NCI-H1092 (cell line): ENCODE measurements at places on chromosomes 7 and 10.

- DNase-seq: no peak
Observed at GRCh38 chr7:157041004-157041403, 30.5 kb upstream of the MNX1 start.

GRCh38 chr7:92133133-92133736 is 1.0 kb downstream of the CYP51A1 start:
- DNase-seq: no peak

DNA sequence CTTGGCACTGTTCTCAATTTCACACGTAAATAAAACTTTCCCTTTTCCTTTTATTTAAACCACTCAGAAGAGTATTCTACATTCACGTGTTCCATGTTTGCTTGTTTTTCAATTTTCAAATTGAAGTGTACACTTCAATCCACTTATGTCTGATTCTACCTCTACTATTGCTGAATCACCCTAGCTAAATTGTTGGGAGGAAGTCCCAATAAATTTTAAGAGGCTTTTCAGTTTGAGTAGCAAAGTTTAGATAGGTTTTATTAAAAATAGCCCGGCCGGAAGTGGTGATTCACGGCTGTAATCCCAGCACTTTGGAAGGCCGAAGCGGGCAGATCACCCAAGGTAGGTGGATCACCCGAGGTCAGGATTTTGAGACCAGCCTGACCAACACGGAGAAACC is 1414.7 kb upstream of the CELF2 start:
- DNase-seq: no peak

DNA sequence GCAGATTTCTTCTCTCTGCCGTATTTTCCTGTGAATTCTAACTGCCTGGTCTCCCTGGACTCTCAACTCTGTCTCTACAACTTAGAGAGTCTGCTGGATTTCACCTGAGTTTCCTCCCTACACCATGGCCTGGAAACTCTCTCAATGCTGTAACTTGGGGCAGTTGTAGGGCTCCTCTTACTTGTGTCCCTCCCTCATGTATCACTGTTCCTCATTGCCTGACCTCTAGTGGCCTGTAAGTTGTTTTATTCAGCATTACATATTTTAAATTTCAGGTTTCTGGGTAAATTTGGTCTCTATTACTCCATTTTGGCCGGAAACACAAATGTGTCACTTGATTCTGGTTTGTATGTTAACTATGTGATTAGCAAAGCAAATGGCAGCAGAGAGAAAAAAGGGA is 70.9 kb downstream of the DYNC1I1 start:
- DNase-seq: no peak

GRCh38 chr7:120353171-120353570 is 80.2 kb downstream of the KCND2 start:
- DNase-seq: no peak

DNA sequence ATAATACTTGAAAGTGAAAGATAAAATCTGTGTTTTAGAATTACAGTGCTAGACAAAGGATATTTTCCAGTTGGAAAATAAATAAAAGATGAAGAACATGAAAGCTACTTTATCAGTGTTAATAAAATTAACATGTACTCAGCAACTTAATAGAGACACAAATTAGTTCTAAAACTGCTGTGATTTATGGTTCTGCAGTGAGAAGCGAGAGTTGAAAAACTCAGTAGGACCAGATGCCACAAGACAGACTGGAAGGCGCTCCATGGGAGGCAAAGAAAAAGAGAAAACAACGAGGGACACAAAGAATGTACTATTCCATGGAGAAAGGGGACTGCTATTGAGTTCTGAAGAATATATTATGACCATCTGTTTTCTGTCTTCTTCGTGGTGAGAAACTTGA is 590.4 kb downstream of the PHTF2 start:
- DNase-seq: no peak

DNA sequence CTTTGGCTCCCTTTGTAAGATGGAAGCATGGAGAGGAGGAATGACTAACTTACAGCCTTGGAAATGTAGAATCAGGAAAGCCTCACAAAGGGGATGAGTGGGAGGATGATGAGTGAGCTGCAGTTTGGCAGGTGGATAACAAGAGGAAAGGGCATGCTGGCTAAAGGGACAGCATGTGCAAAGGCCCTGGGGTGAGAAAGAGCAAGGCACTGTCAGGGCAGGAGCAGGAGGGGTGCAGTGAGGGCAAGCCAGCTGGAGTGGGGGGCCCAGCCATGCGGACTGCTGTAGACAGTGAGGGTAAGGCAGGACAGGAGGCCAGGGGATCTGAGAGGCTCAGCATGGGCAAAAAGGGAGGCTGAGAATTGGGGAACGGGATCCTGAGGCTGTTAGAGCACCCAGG is 20.5 kb downstream of the TLL2 start:
- no peak for DNase-seq

DNA sequence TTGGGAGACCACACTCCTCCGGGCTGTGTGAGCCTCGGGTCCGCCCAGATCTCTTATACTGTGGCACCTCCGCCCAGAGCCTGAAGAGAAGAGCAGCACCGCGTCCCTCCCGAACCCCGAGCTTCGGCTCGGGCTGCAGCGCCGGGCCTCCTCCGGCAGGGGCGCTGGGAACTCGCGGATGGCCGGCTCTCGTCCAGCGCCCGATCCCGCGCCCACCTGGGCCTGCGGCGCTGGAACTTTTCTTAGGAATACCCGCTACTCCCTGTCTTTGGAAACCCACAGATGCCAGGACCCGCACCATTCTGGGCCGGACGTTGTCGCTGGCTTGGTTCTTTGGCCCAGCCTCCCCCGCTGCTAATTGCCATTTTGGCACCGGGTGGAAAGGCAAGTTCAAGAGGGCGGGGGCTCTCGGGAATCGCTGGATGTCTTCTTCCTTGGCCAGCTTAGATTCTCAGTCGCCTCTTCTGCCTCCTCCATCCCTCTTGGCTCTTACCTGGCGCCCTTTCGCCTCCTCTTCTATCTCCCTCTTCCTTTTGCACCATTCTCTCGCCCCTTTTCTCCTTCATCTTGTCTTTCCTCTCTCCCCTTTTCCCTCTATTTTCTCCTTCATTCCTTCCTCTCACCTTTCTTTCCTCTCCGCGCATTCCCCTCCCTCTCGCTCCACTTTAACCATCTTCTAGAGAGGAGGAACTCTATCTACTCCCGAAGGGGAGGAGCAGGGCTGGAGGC is 2.1 kb upstream of the SORCS3 start:
- no peak for DNase-seq
